Activated CD4-positive, alpha-beta T cell treated with anti-CD3 and anti-CD28 coated beads for 48 hours (primary cell): ENCODE measurements at places on chromosomes 11 and 22.
A peak's percentile ranks its signal among the peaks of the same experiment; 100 is the strongest.

- DNase-seq: no peak
These were observed 183.9 kb downstream of the CTTN start for GRCh38 chr11:70581991-70582885.

DNA sequence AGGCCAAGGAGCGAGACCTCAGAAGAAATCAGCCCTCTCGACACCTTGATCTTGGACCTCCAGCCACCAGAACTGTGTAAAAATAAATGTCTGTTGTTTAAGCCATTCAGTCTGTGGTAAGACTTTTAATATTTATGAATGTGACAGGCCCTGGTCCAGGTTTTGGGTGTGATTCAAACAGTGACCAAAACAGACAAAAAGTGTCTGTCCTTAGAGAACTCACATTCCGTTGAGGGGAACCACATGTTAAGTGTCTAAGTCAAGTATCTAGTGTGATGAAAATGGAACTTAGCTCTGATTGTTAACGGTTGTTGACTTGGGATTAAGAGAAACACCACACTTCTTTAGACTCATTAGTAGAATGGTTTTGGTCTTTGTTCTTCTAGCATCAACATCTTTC lies 22.2 kb downstream of the ATXN10 start:
- no peak for DNase-seq

DNA sequence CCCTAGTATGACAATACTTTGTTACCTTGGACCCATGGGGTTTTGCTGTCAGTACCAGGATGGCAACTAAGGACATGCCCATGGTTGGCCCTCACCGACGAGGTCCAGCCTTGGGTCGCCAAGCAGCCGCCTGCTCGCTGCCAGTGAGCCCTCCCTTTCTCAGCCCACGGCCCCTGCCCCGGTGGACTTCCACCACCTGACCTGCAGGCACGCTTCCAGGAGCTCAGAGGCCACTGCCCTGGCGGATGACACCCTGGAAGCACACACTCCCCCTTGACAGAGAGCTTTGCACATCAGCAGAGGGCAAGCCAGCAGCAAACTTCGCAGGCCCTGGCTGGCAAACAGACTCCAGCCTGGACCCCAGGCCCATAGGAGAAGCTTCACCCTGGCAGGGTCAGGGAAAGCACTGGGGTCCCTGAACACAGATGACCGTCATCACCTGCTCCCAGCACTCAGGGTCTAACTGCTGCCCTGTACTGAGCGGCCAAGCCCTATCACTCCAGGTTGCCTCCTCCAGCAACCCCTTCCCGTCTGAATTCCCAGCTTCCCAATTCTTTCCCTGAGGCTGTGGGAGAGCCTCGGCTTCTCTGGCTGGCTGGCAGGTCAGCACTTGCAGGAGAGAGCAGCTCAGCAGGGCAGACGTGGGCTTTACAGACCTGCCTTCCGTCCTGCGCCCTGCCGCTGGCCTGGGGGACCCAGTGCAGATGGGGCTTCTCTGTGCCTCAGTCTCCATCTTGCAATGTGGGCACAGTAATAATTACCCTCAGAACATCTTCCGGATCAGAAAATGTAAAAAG lies 2.7 kb upstream of the PPARA start:
- no peak for DNase-seq

DNA sequence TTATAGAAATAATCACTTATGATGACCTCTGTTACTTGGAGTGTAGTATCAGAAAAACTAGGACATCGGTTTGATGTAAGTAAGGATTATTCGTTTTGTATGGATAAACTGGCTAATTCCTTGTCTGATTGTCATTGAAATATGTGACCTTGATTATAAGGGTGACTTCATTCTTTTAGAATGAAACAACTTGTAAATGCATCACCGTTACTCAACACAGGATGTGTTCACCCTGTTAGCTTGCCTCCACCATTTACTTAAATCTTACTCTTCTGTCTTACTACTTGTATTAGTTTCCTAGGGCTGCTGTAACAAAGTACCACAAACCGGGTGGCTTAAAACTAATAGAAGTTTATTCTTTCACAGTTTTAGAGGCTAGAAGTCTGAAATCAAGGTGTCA lies 7.9 kb downstream of the SFI1 start:
- no peak for DNase-seq

DNA sequence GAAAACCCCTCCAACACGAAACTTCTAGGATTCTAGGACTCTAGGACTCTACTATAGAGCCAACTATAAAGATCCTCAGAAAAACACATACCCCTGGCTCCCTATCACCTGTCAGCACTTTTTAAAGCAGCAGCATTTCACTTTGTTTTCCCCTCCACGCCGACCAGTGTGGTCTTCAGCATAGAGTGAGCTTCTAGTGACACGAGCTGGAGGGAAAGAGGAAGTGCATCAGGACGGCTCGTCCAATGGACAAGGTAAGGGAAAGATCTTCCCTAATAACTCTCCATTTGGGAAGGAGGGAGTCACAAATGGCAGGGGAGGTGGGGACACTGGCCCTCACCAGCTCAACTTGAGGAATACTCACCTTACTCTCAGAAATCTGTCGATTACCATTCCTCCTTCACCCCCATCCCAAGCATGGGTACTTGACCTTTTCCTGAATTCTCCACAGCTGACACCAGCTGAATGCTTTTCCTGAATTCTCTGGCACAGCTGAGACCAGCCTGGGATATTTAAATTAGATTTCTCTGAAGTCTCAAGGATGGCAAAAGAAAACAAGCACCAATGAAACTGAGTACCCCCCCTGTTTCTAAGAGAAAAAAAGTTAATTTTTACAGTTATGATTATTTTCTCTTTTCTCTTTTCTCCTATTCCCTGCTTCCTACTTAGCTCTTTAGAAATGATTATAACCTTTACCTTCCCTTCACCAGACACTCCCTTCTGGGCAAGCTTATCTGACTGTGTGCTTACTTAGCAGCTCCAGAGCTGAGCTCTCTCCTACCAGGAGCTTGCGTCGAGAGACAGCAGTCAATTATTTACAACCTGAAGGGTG lies 33.3 kb upstream of the NNMT start:
- DNase-seq: no peak

- peak; percentile 51 for DNase-seq
These were observed 389 bp downstream of the MICALL1 start for GRCh38 chr22:37906364-37907008.

DNA sequence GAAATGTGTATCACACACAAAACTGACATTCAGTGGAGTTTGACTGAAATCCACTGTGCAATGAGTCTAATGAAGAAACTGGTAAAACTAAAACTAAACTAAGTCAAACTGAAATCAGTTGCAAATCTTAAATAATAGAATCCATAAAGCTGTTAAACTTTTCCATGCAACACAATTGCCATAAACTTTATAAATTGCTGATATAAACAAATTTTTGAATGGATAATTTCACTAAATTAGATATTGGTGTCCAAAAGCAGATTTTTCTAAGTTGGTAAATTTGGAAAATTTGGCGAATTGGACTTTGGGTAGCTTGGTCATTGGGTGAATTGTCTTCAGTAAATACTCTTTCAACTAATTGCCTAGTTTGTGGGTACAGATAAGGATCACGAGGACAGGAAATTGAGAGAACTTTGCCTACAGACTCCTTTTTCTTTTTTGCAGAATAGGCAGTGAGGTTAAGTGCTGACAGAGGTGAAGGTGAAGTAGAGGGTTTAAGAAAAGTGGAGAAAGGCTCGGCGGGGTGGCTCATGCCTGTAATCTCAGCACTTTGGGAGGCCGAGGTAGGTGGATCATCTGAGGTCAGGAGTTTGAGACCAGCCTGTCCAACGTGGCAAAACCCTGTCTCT lies 12.8 kb downstream of the MRPL17 start:
- DNase-seq: no peak

- peak; percentile 66 for DNase-seq
These were observed 68.3 kb downstream of the PLEKHA7 start for GRCh38 chr11:16945671-16946469.

DNA sequence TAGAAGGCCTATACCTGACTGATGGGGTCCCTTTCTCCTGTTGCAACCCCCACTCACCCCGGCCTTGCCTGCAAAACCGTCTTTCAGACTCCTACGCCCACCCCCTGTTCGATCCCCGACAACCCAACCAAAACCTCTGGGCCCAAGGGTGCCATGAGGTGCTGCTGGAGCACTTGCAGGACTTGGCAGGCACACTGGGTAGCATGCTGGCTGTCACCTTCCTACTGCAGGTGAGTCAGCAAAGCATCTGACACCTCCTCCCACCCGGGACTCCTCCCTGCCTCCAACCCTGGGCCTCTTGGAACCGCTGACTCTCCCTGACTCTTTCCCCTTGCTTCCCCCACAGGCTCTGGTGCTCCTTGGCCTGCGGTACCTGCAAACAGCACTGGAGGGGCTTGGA lies 1.2 kb downstream of the ROM1 start:
- peak; percentile 75 for DNase-seq

DNA sequence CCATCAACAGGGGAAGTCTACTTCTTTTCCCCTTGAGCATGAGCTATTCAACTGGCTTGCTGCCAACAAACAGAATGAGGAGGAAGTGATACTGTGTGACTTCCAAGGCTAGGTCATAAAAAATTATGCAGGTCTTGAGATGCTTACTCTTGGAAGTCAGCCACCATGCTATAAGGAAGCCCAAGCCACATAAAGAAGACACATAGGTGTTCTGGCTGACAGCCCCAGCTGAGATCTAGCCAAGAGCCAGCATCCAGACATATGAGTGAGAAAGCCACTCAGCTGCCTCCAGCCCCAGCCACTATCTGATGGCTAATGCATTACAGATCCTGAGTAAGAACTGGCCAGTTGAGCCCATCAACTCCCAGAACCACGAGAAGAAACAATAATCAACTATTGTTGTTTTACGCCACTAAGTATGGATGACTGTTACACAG lies 31.0 kb upstream of the PPP2R1B start:
- no peak for DNase-seq

DNA sequence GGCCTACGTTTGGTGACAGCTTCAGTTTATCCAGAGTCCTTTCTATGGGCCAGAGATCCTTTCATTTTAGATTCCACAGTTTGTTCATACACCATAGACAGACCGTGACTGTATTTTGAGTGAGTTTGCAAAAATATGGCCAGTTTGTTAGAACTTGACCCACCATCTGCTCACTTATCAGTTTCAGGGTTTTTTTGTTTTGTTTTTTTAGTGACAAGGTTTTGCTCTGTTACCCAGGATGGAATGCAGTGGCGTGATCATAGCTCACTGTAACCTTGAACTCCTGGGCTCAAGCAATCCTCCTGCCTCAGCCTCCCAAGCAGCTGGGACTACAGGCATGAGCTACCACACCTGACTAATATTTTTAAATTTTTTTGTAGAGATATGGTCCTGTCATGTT lies 9.1 kb upstream of the CKAP5 start:
- DNase-seq: no peak

DNA sequence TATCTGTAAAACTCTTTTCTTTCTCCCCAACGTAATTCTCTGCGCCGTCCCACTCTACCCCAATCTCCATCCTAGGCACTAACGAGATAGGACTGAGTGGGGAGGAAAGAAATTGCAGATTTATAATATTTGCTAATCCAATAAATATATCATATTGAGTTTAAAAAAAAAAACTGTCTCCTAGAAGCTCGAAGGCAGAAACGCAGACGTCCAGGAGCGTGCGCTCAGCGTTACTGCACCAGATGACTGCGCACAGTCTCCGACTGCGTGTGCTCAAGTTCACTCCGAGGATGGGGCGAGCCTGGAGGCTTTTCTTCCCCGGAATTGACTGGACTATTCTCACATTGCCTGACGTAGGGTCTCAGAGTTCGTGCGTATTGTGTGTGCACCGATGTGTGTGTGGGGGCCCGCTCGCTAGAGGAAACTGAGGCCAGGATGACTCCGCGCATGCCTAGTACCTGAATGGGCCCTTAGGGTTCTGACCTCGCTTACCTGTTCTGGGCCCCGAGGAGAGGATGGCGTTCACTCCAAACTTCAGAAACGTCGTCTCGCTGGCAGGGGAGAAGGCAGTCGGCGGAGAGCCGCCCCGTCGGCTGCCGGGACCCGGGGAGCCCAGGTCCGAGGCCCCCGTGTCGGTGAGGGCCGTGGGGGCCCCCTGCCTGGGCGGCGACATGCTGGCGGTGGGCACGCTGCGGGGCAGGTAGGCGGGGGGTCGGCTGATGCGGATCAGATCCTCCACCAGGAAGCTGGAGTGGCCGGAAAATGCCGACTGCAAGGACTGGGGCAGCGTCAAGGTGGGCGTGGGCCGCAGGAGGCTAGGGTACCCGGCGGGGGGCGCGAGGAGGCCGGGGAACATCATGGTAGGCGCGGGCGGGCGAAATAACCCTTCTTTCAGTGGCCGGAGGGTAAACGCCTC lies 551 bp downstream of the DBX1 start:
- peak; percentile 11 for DNase-seq

DNA sequence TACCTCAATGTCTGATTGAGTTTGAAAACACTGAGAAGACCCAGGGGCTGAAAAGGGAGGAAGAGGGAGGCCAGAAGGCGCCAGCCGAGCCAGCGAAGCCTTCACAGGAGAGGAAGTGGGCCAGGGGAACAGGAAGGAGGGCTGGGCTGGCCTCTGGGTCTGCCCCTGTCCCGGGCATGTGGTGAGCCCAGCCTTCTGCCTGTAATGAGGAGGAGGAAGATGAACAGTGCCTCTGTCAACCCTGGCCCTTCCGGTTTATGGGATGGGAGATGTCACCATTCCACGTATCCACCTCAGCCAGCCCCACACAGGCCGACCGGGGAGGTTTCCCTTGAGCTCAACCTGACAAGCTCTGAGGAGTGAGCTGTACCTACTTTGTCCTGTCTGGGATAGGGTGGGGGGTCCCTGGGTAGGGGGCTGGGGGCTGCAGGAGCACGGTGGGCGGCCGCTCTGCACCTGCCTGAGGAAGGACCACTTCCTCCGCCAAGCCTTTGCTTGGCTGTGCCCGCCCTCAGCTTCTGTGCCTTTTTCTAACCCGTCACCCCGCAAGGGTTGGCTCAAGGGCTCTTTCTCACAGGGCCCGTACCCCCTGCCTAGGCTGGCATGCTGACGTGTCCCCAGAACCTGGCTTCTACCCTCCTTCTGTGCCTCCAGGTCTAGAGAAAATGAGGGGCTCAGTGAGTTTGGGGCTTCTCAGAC lies 2.0 kb downstream of the PARVG start:
- DNase-seq: peak; percentile 59

DNA sequence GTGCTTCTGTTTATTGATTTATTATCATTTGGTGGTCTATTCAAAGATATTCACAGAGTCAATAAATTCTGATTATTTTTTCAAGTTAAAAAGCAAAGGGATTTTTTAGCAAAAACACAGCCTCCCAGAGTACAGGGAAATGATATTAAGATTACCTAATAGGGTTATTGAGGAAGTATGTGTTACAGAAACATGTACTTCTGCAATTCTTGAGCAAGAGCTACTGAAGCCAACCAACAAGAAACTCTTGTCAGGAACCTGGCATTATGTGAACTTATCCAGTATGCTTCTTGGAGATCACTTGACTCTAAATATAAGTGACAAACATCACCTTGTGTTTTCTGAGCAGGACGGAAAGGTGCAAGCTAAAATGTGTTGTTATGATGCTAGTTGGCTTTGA lies 42.0 kb upstream of the CARD18 start:
- no peak for DNase-seq

GRCh38 chr22:47267513-47268282 lies 505.2 kb downstream of the TBC1D22A start:
- no peak for DNase-seq
